ENCODE measurements at places on chromosomes 2 and 18.

DNA sequence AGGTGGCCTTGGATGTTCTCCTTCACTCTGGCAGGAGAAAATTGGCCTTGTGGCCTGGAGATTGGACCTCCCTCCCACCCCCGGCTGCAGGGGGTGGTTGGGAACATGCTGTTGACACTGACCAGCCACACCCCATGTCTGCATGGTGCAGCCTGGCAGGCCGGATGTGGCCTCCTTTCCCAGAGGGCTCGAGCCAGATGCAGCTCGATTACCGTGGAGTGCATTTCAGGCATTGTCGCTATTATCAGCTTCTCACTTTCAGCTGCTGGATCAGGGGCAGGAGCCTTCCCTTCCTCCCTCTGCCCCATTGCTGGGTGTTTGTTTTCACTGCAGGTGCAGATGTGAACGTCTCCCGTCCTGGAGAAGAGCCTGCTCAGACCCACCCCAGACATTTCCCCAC, 211.0 kb upstream of the SIX2 start:
- DNase-seq: no peak

DNA sequence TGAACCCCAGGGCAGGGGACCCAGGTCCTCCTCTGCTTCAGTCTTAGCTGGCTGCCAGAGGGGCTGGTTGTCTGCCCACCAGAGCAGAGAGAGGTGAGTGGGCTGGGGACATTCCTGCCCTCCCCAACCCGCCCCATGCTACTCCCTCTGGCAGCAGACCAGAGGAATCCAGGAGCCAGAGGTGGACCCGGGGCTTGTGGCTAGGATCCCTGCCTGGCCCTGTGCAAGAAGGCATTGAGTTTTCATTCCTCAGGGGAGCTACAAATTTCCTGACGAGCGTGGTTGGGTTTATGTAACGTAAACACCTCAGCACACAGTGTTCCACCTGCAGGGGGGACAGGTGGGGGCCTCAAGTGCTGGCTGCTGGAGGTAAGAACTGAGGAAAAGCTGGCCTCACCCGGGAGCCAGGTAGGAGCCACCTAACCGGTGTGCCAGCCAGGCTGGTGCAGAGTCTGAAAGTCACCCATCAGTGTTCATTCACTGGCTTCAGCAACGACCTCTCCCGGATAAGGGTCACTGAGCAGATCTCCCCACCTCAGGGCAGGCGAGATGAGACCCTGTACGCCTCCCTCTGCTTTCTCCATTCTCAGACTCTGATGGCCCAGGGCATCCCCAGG, 246.8 kb downstream of the DYSF start:
- DNase-seq: no peak

GRCh38 chr2:237354892-237355291, 59.1 kb downstream of the COL6A3 start:
- DNase-seq: no peak

DNA sequence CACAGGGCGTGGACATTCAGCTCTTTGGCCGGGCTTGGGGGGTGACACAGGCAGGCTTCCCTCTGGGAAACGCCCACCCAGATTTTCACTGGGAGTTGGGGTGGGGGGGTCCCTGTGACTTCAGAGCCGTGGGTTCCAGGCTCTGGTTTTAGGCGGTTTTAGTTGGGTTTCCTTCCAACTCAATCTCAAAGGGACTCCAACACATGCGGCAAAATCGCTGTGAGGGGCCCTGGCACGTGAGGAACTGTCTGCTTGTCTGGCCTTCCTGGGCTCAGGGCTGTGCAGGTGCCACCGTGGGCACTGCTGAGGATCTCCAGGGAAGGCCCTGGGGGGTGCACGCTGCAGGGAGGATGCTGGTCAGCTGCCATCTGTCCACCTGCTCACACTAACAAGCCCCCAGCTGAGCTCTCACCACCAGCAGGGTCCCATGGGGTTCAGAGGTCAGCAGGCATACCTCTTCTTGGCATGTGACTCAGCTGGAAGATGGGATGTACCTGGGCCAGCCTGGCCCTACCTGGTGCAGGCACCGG, 11.7 kb downstream of the HS6ST1 start:
- DNase-seq: no peak

DNA sequence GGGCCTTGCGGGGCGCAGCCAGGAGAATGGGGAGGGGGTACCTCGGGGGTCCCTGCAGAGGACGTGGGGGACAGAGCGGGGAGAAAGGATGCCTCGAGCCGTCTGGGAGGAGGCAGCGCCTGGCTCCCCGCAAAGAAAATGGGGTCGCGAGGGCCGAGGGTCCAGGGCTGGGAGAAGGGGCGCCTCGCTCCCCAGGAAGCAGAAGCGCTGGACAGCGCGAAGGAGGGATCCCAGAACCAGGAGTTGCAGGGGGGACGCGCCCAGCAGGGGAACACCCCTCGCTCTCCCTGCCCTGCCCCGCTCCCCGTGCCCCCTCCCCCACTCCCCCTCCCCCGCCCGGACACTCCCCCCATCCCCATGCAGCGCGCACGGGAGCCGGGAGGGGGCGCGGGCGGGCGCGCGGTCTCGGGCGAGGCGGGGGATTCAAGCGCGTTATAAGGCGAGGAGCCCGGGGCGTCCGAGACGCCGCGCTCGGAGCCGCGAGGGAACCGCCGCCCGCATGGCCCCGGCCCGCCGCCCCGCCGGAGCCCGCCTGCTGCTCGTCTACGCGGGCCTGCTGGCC, at the start of gene ERFE:
Gene ERFE (plus strand): TSS at position 462 of the 562 bp plus-strand sequence. CDS start 38 bp downstream, at position 500.
- DNase-seq: peak; percentile 63

DNA sequence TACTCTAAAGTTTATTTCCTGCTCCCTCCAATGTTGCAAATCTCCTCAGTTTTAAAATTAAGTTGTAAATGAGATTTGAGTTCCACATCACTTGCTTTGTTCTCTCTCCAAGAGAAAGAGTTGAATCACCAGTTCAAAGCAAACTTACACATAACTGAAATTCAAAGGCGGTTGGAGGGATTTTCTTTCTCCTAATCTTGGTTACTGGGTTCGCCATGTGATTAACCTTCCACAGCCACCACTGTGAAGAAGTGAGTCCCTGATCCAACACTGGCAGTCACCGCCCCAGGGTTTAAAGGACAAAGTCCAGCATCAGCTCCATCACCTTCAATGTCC, 247.1 kb downstream of the MYCN start:
- no peak for DNase-seq

GRCh38 chr2:144351687-144352086, 168.2 kb downstream of the ZEB2 start:
- no peak for DNase-seq

GRCh38 chr2:48415836-48416515, 114.0 kb upstream of the STON1 start:
- DNase-seq: no peak

GRCh38 chr2:125224188-125224587, 1199.1 kb downstream of the CNTNAP5 start:
- no peak for DNase-seq

- DNase-seq: no peak
Observed at GRCh38 chr18:36808681-36809080, 20.1 kb downstream of the TPGS2 start.

DNA sequence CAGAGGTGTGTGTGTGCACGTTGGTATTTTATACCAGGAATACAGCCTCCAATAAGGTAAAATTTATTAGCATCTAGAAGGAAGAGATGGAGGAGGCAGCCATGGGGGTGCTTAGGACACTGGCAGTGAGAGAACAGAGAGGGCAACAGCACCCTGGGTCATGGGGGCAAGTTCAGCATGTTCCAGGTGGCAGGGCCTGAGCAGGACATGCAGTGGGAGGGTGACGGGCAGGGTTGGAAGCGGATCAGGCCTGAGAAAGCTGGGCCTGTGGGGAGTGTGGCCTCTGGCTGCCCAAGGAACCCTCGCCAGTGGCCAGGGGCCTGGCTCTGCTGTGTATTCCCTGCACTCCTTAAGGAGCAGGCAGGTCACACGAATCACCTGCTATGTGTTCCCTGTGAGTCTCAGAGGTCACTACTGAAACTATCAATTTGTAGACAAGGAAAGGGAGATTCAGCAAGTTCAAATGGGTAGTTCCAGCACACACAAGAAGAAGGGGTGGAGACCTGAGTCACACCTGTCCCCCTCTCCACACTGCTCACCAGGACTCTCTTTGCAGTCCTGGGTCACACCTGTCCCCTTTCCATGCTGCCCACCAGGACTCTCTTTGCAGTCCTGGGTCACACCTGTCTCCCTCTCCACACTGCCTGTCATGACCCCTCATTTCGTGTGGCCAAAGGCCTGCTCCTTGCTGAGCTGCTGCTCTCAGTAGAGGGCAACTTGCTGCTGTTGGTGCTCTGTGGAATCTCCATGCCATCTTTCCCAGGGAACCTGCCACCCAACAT, 463.9 kb upstream of the HS6ST1 start:
- DNase-seq: no peak

DNA sequence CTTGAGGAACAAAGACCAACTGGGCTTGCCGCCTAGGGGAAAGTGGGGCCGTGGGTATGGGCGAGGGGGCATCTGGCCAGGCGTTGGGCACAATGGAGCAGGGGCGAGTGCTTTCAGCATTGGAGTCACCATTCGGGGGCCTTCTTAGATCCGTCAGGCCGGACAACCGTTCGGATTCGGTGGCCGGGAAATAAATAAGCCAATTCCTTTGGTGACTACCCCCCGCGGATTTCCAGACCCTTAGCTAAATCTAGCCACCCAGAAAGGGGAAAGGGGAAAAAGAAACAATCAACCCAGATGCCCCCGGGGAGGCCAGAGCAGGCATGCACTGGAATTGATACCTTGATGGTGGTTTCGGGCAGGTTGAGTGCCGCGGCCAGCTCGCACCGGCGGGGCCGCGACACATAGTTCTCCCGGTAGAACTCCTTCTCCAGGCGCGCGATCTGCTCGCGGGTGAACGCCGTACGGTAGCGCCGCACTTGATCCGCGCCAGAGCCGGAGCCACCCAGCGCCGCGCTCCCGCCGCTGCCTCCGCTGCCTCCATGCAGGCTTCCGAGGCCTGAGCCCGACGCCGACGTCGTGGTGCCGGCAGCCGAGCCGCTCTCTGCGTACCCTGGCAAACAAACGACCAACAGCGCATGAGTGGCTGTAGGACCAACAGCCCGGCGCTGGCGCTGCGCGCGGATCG, 1.8 kb downstream of the EVX2 start:
- DNase-seq: no peak

GRCh38 chr2:135086222-135086621, 34.1 kb downstream of the RAB3GAP1 start:
- DNase-seq: no peak

GRCh38 chr2:95029898-95030341, 4.4 kb downstream of the MAL start:
- no peak for DNase-seq

DNA sequence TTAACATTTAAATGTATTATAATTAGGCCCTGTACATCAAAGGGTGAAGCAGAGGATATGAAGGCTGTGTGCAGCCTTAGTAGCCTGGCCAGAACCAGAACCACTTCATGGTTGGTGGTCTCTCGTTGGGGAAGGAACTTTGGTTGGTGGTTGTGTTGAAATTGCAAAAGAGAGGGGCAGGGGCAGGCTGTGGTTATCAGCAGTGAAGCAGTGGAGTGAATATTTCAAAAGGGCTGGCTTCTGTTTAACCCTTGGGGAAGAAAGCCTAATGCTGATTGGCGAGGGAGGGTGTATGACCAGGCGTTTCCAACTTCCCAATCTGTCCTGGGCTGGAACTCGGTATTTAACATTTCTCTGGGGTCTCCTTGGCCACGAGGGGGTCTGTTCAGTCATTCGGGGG, 51.2 kb upstream of the LYPD6B start:
- DNase-seq: no peak

DNA sequence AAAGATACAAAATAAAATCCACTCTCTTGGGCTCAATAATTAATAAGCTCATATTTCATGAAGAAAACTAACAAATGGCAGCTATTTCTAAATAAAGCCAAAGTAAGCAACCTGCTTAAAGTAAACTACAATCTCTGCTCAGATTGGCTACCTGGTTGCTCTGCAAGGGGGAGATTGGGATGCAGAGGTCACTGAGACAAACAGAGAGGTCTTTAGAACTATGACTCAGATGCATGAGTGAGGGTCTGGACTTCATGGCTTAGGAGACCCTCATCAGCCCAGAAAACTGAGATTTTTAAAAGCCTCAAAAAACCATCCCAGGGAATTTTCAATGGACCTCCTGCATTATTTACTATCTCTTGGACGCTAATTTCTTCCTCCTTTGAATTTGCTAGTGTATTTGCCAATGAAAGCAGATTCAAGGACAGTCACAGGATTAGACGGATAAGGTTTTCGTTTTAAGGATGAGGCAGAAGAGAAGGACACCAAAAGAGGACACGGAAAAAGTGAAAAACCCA, 17.4 kb downstream of the CYTIP start:
- DNase-seq: no peak

GRCh38 chr2:200335657-200336056, 29.2 kb downstream of the SPATS2L start:
- DNase-seq: no peak

- no peak for DNase-seq
Observed at GRCh38 chr2:96262306-96262705, 3.5 kb downstream of the TMEM127 start.

- no peak for DNase-seq
Observed at GRCh38 chr2:45771261-45771660, 119.8 kb downstream of the PRKCE start.

GRCh38 chr18:44246001-44246400, 434.7 kb upstream of the SETBP1 start:
- DNase-seq: no peak

- DNase-seq: peak; percentile 84
Observed at GRCh38 chr18:32091724-32092421, at the start of gene RNF138. Gene RNF138 (plus strand): TSS chr18:32091874. CDS start chr18:32092777, 903 bp downstream.

DNA sequence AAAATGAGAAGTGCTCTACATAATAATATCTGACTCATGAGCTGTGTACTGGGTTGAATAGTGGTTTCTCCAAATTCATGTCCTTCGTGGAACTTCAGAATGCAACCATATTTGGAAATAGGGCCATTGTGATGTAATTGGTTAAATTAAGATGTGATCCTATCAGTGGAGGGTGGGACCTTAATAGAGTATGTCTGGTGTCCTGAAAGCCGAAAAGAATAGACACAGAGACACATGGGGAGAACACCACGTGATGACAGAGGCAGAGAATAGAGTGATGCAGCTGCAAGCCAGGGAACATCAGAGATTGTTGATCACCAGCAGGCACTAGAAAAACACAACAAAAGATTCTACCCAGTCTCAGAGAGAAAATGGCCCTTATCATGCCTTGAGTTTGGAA, 310.1 kb downstream of the EXOC6B start:
- DNase-seq: no peak

DNA sequence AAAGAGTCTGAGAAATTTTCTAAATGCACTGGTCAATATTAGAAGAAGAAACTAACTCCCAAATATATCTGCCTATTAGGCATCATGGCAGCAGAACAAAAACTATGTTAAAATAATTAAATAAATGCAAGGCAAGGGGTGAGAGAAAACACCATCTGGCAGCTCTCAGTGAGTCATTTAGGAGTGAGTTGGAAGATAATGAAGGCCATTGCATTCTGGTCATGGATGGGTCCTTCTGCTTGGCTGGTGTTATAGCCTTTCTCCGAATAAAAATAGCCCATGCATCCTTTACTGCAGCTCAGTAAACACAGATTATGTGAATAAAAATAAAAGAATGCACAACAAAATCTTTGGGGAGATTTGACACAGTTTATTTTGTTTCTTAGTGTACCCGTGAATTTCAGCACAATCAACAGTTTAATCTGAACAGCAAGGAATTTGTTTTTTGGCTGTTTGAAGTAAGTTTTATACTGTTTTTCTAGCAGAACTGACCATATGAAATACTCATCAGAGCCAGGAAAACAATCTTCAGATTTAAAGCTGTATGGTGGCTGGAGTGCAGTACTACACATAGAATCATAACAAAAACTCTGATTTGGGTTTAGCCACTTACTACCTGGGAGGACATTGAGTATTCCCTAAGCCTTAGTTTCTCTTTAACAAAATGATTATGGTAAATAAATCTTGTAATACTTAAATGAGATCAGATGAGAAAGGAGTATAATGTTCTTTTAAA, 225.1 kb upstream of the ITGA4 start:
- no peak for DNase-seq
